Kidney (tissue), 22 donors: ENCODE measurements at places on chromosomes 6 and 20. TPM values are rescaled to one million over a fixed set of nuclear protein-coding genes. Genes with fewer than 3 reads are reported as not detected.

The POU3F2 gene
- total RNA-seq: not detected

- no peak for DNase-seq
Observed at GRCh38 chr20:44075191-44075949, 111.6 kb downstream of the JPH2 start.

DNA sequence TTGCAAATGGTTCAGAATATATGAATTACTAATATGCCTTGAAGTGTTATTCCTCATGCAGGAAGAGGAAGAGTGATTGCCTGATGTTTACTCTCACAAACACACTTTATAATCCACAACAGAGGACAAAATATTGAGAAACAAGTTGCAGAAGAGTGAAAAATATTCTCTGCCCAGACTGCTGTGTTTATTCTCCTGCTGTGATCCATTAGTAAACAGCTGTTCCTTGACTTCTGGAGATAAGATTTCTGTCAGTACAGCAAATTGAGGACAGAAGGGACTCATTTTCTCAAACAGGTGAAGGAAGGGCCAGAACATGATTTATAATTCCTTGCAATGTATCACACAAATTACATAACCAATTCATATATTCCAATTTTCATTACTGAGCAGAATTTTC lies 148.0 kb downstream of the EPM2A start:
- no peak for DNase-seq

The CLPSL2 gene
- total RNA-seq: not detected

DNA sequence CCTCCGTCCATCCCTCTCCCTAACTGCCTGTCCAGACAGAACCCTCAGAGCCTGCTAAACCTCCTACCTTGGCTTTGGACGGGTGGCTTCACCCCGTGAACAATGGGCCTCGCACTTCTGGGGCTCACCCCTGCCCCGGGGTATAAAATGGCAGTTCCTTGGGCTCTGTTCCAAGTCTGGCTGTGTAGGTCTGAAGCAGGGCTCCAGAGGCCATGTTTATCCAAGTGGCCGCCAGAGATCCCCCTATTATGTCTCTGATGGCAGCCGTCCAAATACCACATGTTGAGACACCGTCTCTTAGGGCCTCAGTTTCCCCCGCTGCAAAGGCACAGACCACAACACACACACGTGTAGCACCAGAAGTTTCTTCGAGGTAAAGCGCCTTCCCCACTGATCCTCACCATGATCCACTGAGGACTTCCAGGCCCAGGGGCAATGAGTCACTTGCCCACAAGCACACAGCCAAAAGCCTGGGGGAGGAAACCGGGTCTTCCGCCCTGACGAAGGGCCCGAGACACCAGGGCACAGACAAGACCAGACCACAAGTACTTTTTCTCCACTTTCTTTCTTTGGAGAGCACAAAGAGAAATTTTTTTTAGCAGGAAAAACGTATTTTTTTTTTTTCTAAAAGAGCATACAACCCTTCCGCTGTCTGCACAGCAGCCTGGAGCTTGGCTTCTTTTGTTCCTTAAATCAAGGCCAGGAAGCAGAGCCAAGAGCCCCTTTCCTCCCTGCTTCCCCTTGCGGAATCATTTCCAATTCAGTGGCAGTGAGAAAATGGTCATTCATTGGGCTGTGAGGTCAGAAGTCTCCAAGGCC lies 11.8 kb downstream of the CPNE5 start:
- DNase-seq: no peak

DNA sequence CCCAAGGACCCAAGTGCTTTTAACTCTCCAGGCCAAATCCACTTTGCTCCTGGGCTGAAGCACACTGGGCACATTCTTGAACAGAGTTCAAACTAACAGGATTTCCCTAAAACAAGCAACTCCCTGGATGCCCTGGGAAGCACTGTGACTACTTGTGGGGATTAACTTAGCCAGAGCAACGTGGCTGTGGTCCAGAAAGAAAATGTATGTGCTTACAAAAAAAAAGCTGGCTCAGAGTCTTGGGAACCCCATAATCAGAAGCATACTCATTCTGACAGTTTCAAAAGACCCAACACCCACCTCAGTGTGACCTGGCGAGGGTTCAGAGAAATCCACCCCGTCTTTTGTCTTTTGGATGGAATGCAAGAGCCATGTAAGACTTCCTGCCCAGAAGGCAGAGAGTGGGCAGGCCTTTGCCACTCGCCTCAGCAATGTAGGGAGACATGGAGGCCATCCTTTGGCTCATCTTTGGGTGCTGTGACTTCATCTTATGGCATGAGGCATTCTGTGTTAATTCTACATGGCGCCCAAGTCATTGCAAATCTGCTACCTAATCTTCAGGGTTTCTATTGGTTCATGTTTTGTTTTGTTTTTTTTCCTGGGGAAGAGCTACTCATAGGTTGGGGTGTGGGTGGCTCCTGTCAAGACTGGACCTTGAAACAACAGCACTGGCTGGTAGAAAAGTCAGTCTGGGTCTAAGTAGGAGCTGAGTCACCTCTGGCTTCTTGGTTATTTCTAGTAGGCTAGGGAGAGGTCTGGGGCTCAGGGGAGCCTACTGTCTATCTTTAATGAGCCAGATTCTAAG lies 248.6 kb upstream of the SUPT3H start:
- no peak for DNase-seq

DNA sequence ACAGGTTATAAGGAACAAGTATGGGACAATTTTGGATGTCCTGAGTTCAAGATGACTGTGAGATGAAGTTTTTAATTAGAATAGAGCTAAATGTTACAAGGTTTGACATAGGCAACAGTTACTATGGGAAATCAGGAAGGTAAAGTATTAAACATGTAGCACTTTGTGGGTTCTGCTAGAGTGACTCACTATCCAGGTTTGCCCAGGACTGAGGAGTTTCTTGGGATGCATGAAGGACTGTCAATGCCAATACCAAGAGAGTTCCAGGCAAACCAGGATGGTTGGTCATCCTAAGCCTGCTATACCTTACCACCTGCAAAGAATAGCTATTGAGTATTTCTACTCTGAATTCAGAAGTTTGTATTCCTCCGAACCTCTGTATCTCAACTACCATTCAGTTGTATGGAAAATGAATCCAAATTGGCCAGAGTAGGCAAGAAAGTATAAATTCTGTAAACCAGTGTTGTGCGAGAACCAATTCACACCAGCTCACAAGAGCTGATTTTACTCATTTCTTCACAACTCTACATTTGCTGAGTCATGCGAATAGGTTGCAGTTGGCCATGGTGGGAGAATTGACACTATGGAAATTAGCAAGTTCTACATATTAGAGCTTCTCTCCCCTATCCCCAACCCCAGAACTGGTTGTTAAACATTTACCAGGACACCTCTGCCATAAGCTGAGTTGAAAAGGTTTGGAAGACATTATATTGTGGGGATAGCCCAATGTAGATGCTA lies 449.5 kb downstream of the PLCB1 start:
- DNase-seq: no peak

The VGLL2 gene
- total RNA-seq: not detected

The NHSL1 gene
- 31.4 TPM for total RNA-seq

- DNase-seq: no peak
Observed at GRCh38 chr20:61746781-61747180, 318.9 kb downstream of the TAF4 start.

DNA sequence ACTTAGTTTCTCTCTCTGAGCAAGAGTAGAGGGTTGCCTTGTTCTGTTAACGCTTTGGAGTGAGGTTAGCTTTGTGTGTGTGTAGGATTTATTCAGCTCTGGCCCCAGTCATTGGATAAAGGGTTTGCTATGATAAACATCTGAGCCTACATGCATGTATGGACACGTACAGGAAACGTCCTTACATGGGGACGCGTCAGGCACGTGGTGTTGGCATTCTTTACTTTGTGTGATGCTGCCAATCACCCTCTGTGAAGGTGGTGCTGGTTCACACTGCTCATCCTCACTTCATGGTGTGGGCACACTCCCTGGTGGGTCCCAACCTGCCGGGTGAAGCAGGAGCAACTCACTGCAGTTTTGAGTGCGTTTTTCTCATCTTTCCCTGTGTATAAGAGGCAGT lies 53.4 kb upstream of the CD93 start:
- DNase-seq: no peak
